ENCODE measurements at places on chromosomes 12 and 14.

DNA sequence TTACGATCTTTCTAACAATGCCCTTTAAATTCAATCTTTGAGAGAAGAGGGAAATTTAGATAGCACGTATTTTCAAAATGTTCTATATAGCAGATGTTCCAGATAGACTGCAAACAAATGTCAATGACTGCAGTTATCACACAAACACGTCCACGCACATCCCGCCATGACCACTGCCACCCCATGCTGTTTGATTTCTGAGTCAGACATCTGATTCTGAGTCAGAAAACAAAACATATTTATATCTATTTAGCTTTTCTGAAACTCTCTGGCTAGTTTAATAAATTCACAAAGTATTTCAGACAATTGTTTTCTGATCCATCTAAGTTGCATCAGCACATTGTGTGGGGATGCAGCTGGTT lies 105.9 kb upstream of the BCAT1 start:
- DNase-seq, result peak; percentile 62

- peak; percentile 25 for DNase-seq
These were observed 388.6 kb downstream of the RAD51B start for GRCh38 chr14:68208218-68208617.

GRCh38 chr12:108657130-108657745 lies 23.5 kb upstream of the SELPLG start:
- DNase-seq, result no peak

DNA sequence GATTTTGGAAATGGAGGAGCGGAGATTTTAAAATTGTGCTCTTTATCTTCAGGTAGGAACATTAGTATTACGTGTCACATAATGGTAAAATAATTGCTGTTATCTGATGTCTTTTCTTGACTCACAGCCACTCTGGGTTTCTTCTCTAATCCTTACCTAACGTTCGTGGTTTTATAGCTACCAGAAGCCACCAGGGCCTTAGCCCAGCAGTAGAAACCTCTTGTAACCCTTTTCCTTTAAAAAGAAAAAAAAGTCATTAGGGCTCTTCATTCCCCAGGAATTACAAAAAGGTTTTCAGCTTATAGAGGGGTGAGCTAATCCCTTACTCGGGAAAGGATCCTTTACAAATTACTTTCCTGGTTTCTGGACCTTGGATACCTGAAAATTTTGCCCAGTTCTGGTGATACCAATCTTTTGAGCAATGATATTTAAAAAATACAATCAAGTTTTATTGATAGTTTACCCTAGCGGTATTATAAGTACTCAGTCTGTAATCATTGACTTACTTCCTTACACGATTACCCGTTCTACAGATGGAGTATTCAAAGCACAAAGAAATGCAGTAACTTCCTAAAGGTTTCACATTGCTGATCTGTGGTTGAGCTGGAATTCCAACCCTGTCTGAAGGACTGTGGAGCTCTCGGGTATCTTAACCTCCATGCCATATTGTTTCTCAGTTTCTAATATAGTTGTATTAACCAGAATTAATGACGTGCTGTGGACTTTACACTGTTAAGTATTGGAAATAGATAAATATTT lies 1.6 kb downstream of the GABARAPL1 start:
- peak; percentile 70 for DNase-seq

- DNase-seq, result no peak
These were observed 8.8 kb downstream of the TNFRSF1A start for GRCh38 chr12:6333029-6333428.

DNA sequence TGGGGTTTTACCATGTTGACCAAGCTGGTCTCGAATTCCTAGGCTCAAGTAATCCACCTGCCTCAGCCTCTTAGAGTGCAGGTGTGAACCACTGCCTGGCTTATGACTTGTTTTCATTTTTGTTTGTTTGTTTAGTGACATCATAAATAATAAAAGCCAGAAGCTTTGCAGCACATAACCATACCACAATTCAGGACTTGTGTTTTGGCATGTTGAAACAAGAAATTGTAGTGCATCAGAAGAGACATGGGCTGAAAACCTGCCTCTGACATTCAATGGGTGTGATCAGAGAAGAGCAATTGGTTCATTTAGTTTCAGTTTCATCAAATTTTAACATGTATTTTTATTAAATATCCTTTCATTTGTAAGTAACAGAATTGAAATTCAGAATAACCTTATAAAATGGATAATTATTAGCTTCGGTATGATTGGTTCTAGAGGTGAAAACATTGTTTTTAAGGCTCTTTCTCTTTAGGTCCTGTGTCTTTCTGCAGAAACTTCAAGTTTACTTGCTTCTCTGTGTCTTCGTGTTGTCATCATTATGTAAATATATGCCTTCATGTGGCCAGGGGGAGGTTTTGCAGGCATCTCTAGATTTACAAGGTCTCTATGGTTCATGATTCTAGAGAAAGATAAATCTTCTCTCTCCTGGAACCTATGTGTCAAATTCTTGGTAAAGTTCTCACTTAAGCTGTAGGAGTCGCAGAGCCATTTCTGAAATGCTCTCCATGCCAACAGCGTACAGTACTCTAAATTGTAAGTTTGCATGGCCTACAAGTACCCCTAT lies 312.0 kb downstream of the KCNC2 start:
- DNase-seq, result no peak

Measured in fibroblast of skin of back (primary cell).